ENCODE measurements at places on chromosomes 11 and 22.

DNA sequence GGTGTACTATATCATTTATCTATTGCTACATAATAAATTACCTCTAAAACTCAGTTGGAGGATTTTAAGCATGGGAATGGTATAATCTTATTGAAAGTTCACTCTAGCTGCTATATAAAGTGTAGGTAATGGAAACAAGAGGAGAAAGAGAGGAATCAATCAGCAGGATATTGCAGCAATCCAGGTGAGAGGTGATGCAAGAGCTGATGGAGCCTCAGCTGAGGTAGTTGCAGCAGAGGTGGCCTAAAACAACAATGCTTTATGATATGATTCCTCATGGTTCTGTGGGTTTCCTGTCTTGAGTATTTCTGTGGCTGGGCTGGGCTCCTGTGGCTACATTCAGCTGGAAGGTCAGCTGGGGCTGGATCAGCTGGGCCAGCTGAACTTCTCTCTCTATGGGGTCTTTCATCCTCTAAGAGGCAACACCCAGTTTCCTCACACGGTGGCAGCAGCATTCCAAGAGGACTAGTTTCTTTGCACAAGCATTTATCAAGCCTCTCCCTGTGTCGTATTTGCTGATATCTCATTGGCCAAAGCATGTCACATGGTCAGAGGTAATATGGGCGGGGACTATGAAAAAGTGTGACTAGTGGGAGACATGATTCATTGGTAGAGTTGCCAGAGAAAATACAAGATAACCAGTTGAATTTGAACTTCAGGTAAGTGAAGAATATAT lies 135.4 kb upstream of the LARGE1 start:
- no peak for DNase-seq
- H3K27me3 ChIP-seq: peaks cover 4% of the 10 kb centered on the region
- no peaks in the 10 kb centered on the region for H3K36me3 ChIP-seq

DNA sequence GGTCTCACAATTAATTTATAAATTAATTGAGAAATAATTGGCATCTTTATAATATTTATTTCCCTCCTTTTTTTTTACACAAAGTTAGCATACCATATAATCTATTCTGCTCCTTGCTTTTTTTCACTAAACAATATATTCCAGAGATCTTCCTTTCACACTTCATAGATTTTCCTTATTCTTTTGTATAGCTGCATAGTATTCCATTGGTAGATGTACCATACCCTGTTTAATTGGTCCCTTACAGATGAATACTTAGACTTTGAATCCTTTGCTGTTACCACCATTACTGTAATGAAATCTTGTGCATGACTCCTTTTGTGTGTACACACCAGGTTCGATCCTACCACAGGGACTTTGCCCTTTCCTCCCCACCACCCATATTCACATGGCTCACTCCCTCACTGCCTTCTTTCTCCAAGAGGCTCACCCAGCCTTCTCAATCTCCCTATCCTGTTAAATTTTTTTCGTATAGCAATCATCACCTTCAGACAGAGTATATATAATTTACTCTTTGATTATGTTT lies 48.9 kb downstream of the RBX1 start:
- H3K4me1 ChIP-seq: no peaks in the 10 kb centered on the region
- no peak overlapping the region for H3K4me3 ChIP-seq
- no peaks in the 10 kb centered on the region for H3K27me3 ChIP-seq

- no peak for DNase-seq
- H3K27ac ChIP-seq: no peak overlapping the region
- no peaks in the 10 kb centered on the region for H3K27me3 ChIP-seq
- H3K4me1 ChIP-seq: no peaks in the 10 kb centered on the region
- no peaks in the 10 kb centered on the region for H3K36me3 ChIP-seq
Observed at GRCh38 chr22:50047346-50047745, 10.8 kb downstream of the TTLL8 start.

- no peak overlapping the region for H3K4me3 ChIP-seq
- no peaks in the 10 kb centered on the region for H3K27me3 ChIP-seq
- no peaks in the 10 kb centered on the region for H3K4me1 ChIP-seq
- no peak for DNase-seq
- no peak overlapping the region for H3K27ac ChIP-seq
Observed at GRCh38 chr11:112627588-112628045, 333.6 kb upstream of the NCAM1 start.

DNA sequence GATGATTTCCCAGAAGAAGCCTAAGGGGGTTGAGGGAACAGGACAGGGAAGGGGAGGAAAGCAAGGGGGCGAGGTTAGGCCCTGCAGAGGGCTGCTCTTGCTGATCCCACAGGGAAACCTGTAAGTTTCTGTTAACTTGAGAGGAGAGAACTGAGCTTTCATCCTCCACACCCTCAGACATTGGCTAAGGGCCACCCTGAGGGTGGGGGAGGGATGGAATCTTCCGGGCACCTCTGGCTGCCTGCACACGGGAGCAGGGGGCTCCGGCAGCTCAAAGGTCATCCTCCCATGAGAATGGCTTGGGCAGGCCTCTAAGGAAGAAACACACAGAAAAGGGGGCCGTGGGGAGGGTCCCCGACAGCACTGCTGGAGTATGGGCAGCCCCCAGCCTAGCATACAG lies 108.1 kb downstream of the TSPAN18 start:
- no peak for DNase-seq
- no peak overlapping the region for H3K4me3 ChIP-seq
- H3K4me1 ChIP-seq: no peaks in the 10 kb centered on the region
- H3K36me3 ChIP-seq: no peaks in the 10 kb centered on the region
- H3K27ac ChIP-seq: no peak overlapping the region
- H3K27me3 ChIP-seq: no peaks in the 10 kb centered on the region
